ENCODE measurements at places on chromosomes 11 and 22. TPM values are rescaled to one million over a fixed set of nuclear protein-coding genes. Genes with fewer than 3 reads are reported as not detected.

Gene TIMM10
- 131 TPM for total RNA-seq

Gene OR5B21
- total RNA-seq = 3.9 TPM

Gene CD3E
- 25.7 TPM for total RNA-seq

Gene ELF5
- not detected for total RNA-seq

Gene C11orf42
- total RNA-seq = not detected

Gene TBX10
- total RNA-seq = not detected

Gene MED15
- 178 TPM for total RNA-seq

Gene ZC3H7B
- total RNA-seq = 68.9 TPM

Gene DDIAS
- 11.3 TPM for total RNA-seq

GRCh38 chr11:35245056-35245455 lies 106.1 kb downstream of the CD44 start:
- no peaks in the 10 kb centered on the region for H3K36me3 ChIP-seq
- H3K4me3 ChIP-seq = no peak overlapping the region
- H3K4me1 ChIP-seq = peaks cover 39% of the 10 kb centered on the region
- no peak for DNase-seq

DNA sequence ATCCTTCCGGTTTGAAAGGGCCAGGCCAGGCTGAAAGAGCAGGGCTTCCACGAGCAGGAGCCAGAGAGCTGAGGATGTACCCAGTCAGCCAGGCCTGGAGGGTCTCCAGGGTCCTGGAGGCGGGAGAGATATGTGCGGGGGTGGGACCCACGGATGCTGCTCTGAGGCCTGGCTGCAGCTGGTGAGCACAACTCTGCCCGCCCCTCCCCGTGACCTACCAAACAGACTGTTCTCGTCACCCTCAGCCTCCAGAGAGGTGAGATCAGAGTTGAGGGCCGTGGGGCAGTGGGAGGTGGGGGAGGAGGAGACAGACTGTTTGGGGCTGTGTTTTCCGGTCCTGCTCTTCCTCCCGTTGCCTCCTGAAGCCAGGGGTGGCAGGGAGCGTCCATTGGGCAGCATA lies 42.2 kb downstream of the TRIOBP start:
- no peaks in the 10 kb centered on the region for H3K27me3 ChIP-seq
- H3K4me1 ChIP-seq = no peaks in the 10 kb centered on the region
- H3K4me3 ChIP-seq = no peak overlapping the region
- no peak for DNase-seq
- no peak overlapping the region for H3K27ac ChIP-seq
- H3K36me3 ChIP-seq = no peaks in the 10 kb centered on the region

DNA sequence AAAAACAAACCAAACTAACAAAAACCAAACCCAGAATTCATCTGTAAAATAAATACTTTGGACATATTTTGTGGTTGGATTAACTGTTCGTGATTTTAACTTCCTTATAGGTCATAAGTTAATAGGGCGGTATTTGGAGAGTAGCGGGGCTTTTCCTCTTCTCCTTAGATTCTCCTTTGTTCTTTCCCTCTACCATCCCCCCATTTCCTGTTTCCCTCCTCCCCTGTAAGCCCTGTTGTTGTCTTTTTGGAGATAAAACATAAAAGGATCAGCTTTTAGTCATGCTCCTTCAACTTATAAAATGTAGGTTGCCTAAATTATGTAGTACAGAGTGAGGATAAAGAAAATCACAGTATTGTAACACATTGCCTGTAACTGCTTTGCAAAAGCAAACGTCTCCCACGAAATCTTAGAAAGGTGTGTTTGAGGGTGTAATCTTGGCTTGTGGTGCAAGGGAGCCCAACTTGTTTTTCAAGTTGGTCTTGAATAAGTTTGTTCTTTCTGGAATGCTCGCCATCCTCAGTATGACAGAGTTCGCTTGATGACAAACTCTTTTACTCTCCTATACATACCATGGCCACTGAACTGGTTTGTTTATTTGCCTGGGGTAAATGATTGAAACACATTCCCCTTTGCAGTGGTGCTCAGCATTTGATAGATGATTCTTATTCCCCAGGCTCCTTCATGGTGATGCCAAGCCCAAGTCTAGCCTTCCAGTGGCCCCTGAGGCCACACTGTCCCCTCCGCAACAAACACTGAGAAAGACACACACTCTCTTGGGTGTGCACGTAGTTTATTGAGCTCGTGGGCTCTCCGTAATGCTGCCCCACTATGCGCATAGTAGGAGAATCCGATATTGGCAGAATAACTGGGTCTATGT lies 49.4 kb downstream of the TEAD1 start:
- no peaks in the 10 kb centered on the region for H3K36me3 ChIP-seq
- no peaks in the 10 kb centered on the region for H3K4me1 ChIP-seq
- H3K27me3 ChIP-seq = peaks cover 35% of the 10 kb centered on the region
- no peak for DNase-seq
- no peak overlapping the region for H3K27ac ChIP-seq
- H3K4me3 ChIP-seq = no peak overlapping the region

GRCh38 chr11:31069447-31070205 lies 299.9 kb downstream of the DCDC1 start:
- no peaks in the 10 kb centered on the region for H3K27me3 ChIP-seq
- H3K4me1 ChIP-seq = no peaks in the 10 kb centered on the region
- H3K36me3 ChIP-seq = no peaks in the 10 kb centered on the region
- H3K4me3 ChIP-seq = no peak overlapping the region

- no peaks in the 10 kb centered on the region for H3K4me1 ChIP-seq
- no peak for DNase-seq
- H3K27ac ChIP-seq = no peak overlapping the region
- H3K36me3 ChIP-seq = no peaks in the 10 kb centered on the region
- H3K4me3 ChIP-seq = no peak overlapping the region
- H3K27me3 ChIP-seq = no peaks in the 10 kb centered on the region
Measured at GRCh38 chr11:6245536-6245935, 6.6 kb downstream of the CNGA4 start.

- H3K4me3 ChIP-seq = no peak overlapping the region
- H3K4me1 ChIP-seq = no peaks in the 10 kb centered on the region
- peaks cover 34% of the 10 kb centered on the region for H3K27me3 ChIP-seq
- H3K36me3 ChIP-seq = no peaks in the 10 kb centered on the region
- H3K27ac ChIP-seq = peak overlapping the region; percentile 32
Measured at GRCh38 chr22:36964106-36964505, 50.7 kb downstream of the CSF2RB start.

- H3K4me1 ChIP-seq = no peaks in the 10 kb centered on the region
- H3K27me3 ChIP-seq = no peaks in the 10 kb centered on the region
- no peaks in the 10 kb centered on the region for H3K36me3 ChIP-seq
Measured at GRCh38 chr11:42422090-42422489, 889.7 kb upstream of the API5 start.

DNA sequence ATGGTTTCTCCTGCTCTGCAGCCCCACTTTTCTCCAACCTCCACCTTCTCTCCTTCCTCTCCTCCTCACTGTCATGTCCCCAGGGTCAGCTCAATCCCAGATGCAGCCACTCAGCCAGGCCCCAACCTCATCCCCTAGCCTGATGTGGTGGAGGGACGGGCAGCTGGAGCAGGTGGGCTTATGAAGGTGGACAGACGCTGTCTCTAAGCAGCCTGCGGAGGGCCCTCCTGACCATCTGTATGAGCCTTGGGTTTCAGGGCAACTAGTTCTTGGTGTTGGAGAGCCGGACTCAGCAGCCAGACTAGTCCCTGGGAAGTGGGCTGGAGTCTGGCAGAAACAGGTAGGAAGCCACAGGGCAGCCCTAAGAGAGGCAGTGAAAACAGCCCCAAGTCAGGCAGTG lies 18.1 kb downstream of the CRYBB2 start:
- H3K36me3 ChIP-seq = no peaks in the 10 kb centered on the region
- H3K27me3 ChIP-seq = peaks cover 34% of the 10 kb centered on the region
- DNase-seq = no peak
- no peak overlapping the region for H3K4me3 ChIP-seq

DNA sequence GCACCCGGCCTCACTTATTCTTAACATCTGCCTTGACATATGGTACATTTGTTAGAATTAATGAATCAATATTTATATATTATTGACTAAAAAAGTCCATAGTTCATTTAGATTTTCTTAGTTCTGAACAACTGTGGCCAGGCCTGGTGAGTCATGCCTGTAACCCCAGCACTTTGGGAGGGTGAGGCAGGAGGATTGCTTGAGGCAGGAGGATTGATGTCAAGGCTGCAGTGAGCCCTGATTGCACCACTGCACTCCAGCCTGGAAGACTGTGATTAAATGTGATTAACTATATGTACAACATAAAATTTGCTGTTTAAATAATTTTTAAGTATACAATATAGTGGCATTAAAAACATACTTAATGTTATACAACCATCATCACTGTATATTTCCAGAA lies 5.6 kb downstream of the UVRAG start:
- H3K4me3 ChIP-seq = no peak overlapping the region
- no peak overlapping the region for H3K27ac ChIP-seq
- peaks cover 14% of the 10 kb centered on the region for H3K4me1 ChIP-seq
- no peaks in the 10 kb centered on the region for H3K36me3 ChIP-seq
- H3K27me3 ChIP-seq = no peaks in the 10 kb centered on the region
- no peak for DNase-seq

DNA sequence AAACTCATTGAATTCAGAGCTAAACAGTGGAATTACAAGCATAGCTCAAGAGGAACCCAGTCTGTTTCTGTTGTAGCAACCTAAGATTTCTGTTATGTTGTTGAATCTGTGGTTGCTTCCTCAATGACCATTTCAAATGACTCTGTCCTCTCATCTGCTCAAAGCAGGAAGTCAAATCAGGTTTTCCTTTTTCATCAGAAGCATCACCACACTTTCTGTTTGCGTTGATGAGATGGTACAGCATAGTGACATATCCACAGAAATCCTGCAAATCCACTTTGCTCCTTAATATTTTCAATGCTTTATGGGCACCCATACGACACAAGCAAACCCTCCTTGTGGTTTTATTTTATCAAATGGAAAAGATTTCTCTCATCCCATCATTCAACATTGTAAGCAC lies 12.6 kb upstream of the UCP2 start:
- DNase-seq = no peak
- H3K36me3 ChIP-seq = no peaks in the 10 kb centered on the region
- peak overlapping the region; percentile 88 for H3K4me3 ChIP-seq

DNA sequence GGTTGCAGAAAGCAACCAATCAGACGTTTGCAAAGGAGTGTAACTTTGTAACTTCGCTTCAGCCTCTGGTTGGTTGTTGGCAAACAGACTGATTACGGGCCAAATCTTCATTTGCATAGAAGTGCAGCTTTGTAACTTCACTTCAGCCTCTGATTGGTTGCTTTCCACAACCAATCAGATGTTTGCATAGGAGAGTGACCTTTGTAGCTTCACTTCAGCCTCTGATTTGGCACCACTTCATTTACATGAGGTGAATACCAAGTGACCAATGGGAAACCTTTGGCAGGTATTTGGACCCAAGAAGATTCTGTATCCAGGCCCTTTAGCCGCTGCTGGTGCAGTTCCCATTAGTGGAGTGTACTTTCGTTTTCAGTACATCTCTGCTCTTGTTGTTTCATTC lies 16.0 kb downstream of the USP47 start:
- H3K4me1 ChIP-seq = peaks cover 47% of the 10 kb centered on the region
- H3K27ac ChIP-seq = peak overlapping the region; percentile 17
- H3K4me3 ChIP-seq = peak overlapping the region; percentile 68
- H3K27me3 ChIP-seq = no peaks in the 10 kb centered on the region
- H3K36me3 ChIP-seq = no peaks in the 10 kb centered on the region

- H3K36me3 ChIP-seq = peaks cover 21% of the 10 kb centered on the region
- H3K4me1 ChIP-seq = peaks cover 60% of the 10 kb centered on the region
- H3K27ac ChIP-seq = peak overlapping the region; percentile 98
- H3K4me3 ChIP-seq = peak overlapping the region; percentile 100
- no peak for DNase-seq
Measured at GRCh38 chr11:33160136-33160535, 1.1 kb downstream of the CSTF3 start.

GRCh38 chr11:46079662-46080061 lies 41.6 kb downstream of the PHF21A start:
- no peak overlapping the region for H3K4me3 ChIP-seq
- no peaks in the 10 kb centered on the region for H3K27me3 ChIP-seq
- no peak overlapping the region for H3K27ac ChIP-seq
- H3K4me1 ChIP-seq = peaks cover 3% of the 10 kb centered on the region

- no peaks in the 10 kb centered on the region for H3K27me3 ChIP-seq
- peaks cover 42% of the 10 kb centered on the region for H3K4me1 ChIP-seq
- peak overlapping the region; percentile 99 for H3K4me3 ChIP-seq
- peaks cover 27% of the 10 kb centered on the region for H3K36me3 ChIP-seq
- DNase-seq = no peak
- H3K27ac ChIP-seq = peak overlapping the region; percentile 100
Measured at GRCh38 chr22:39318507-39319283, 728 bp downstream of the RPL3 start.

DNA sequence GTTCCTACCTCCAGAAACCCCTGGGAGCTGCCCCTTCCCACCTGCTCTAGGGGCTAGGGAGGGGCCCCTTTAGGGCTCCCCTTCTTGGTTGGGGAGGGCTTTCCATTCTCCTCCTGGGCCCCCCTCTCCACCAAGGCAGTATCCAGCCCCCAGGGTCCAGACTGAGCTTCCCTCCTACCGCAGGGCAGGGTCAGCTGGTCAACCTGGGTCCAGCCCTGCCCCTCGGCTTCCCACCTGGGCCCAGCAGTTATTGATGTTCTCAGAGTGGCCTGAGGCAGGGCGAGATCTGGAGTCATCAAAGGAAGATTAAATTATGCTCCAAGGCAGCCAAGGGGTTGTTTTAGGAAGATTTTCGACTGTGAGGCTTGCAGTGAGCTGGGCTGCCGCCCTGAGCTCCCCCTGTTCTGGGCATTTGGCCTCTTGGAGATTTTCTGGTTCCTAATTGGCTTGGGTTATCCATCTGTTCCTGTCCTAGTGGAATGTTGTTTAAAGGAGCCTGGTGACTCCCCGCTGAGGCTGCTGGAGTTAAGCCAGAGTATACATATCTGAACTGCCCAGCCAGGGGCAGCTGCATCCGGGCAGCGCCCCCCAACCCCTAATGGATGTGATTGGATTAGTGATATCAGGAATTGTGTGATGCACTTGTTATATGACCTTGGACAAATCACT lies 1.8 kb upstream of the SLC22A8 start:
- H3K36me3 ChIP-seq = no peaks in the 10 kb centered on the region
- H3K27ac ChIP-seq = no peak overlapping the region
- no peaks in the 10 kb centered on the region for H3K4me1 ChIP-seq
- H3K27me3 ChIP-seq = peaks cover 25% of the 10 kb centered on the region
- H3K4me3 ChIP-seq = no peak overlapping the region

GRCh38 chr11:69630017-69630416 lies 10.9 kb upstream of the CCND1 start:
- H3K4me3 ChIP-seq = no peak overlapping the region
- H3K36me3 ChIP-seq = peaks cover 4% of the 10 kb centered on the region
- no peaks in the 10 kb centered on the region for H3K4me1 ChIP-seq
- H3K27me3 ChIP-seq = peaks cover 54% of the 10 kb centered on the region

DNA sequence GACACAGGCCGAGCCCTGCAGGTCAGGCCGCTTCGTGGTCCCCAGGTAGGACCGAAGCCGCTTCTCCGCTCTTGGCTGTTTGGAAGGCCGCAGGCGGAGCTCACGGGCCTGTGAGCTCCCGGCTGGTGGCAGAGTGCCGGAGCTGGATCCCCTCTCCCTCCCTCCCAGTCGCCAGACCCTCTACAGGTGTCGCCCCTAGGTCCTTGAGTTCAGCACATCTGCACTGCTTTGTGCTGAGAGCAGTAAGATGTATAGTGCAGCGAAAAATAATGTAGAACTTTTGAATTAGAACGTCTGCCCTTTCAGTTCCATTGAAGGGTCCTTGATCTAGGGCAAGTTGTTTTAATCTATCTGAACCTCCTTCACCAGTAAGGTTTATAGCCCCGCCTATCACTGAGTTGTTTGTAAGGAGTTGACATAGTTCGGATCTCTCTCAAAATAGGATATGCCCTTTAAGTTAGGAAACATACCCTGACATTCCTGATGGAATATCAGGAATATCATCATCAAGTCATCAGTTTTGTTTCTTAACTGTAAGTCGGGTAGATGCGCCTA lies 419 bp downstream of the ANKRD49 start:
- H3K4me3 ChIP-seq = peak overlapping the region; percentile 95
- peaks cover 17% of the 10 kb centered on the region for H3K36me3 ChIP-seq
- DNase-seq = no peak
- H3K27me3 ChIP-seq = no peaks in the 10 kb centered on the region
- H3K4me1 ChIP-seq = peaks cover 27% of the 10 kb centered on the region

Measured in natural killer cell treated with Interleukin-12 subunit alpha and Interleukin-12 subunit beta and Interleukin-15 and Interleukin-18, amount 100 ng/mL, for 72 hours (primary cell).